NCI-H2081 (cell line): ENCODE measurements at places on chromosomes 1 and 21.

GRCh38 chr1:33903210-33903589 lies 39.3 kb downstream of the HMGB4 start:
- no peak for DNase-seq

GRCh38 chr1:200275415-200275814 lies 134.4 kb downstream of the ZNF281 start:
- no peak for DNase-seq

DNA sequence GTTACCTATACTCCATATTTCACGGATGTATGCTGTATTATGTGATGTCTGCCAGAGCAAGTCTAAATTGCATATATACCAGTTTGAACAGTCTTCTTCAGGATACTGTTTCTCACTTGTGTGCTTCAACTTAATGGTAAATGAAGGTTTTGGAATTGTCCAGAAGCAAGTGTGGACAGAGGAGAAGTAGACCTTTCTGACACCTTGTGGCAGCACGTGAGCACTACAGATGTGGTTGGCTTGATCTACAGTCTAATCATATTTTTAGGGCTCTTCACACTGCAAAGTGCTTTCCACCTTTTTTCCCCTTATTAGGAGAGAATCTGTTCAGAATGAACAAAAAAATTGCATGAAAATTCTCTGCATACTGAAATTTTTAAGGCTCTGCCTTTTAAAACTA lies 10.9 kb downstream of the MORC3 start:
- DNase-seq, result peak; percentile 42

DNA sequence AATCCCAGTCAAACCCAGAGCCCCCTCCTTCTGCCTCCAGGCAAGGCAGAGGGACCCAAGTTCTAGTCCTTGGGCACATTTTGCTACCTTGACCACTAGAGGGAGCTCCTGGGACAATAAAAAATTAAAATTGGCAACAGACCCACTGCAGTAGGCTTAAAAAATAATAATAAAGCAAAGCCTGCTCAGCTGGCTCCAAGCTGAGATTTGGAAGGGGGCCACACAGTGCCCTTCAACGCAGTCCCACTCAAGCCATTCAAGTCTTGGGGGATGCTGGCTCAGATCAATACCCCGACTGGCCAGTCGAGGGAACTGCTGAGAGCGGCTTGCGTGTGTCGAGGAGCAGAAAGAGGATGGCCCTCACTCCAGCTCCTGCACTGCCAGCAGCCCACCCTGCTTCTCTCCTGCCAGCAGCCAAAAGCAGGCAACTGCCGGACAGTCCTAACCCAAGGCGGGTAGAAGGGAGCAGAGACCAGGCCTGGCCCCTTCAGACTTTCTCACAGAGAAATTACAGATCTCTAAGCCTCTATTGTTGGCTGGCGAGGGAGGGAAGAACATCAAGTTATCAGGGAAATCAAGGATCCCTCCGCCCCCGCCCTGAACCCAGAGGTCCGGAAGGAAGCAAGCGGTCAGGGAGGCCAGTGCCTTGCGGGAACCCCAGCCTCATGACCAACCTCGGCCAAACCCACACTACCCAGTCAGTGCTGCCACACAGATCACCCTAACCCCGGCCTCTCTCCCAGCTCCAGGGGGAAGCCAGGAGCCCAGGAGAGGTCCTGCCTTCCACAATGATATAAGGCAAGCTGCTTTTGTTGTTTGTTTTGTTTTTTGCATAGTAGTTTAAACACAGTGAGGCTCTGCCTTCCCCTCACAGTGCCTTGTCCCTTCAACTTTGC lies 4.9 kb upstream of the ALDH4A1 start:
- DNase-seq, result peak; percentile 14

GRCh38 chr1:173865468-173866164 lies 2.2 kb downstream of the GAS5 start:
- no peak for DNase-seq

- no peak for DNase-seq
Observed at GRCh38 chr1:148383966-148384365, 99.1 kb downstream of the PPIAL4G start.

DNA sequence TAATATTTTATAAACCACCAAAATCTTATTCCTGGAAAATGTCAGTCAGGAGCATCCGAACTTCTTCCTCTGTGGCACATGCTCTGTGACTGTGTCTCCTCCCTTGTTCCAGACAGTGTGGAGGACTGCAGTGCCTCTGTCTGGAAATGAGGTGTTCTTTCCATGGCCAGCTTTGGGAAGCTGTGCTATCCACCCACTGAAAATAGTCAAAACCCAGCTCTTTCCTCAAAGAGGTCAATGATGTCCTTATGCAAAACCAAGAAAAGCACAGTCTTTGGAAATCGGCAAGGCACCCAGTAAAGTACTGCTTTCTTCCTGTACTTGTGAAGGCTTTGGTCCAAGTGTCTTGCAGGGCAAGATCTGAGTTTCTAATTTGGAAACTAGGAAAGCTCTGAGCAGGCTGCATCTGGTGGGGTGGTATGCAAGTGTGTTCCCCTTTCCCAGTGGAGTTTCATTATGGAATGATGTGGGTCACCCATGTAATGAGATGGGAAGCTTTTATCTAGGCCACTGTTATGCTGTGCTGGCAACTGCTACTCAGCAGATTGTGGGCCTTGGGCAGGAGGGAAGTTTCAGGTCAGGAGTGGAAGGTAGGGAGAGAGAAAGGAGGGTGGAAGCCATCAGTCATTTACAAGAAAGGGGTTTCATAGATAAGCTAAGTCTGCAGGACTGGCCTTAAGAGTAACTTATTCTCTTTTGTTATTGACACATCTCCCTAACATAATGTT lies 6.0 kb downstream of the KIAA0040 start:
- no peak for DNase-seq

- no peak for DNase-seq
Observed at GRCh38 chr1:208569181-208569580, 325.0 kb upstream of the PLXNA2 start.

DNA sequence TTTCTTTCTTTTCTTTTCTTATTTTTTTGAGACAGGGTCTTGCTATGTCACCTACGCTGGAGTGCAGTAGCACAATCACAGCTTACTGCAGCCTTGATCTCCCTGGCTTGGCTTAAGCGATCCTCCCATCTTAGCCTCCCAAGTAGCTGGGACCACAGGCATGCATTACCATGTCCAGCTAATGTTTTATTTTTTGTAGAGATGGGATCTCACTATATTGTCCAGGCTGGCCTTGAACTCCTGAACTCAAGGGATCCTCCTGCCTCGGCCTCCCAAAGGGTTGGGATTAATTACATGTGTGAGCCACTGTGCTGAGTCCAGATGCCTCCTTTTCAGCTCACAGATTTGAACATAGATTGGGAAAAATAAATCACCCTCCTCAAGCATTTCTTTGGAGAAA lies 95.7 kb downstream of the UROD start:
- no peak for DNase-seq

DNA sequence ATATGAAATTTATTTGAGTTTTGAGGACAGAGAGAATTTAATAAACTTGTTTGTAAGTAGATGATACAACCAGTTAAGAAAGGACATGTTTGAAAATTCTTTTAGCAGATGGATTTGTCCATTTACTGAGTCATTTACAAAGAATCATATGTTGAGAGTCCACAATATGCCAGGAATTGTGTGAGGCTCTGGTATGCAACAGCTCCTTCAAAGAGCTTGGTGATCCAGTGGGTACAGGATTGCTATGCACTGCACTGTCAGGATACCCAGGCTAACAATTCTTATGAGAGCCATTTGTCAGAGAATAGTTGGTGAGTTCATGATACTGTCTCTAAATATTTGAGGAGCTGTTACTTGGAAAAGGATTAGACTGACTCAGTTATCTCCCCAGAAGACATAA lies 11.0 kb downstream of the DNM3 start:
- DNase-seq, result no peak

DNA sequence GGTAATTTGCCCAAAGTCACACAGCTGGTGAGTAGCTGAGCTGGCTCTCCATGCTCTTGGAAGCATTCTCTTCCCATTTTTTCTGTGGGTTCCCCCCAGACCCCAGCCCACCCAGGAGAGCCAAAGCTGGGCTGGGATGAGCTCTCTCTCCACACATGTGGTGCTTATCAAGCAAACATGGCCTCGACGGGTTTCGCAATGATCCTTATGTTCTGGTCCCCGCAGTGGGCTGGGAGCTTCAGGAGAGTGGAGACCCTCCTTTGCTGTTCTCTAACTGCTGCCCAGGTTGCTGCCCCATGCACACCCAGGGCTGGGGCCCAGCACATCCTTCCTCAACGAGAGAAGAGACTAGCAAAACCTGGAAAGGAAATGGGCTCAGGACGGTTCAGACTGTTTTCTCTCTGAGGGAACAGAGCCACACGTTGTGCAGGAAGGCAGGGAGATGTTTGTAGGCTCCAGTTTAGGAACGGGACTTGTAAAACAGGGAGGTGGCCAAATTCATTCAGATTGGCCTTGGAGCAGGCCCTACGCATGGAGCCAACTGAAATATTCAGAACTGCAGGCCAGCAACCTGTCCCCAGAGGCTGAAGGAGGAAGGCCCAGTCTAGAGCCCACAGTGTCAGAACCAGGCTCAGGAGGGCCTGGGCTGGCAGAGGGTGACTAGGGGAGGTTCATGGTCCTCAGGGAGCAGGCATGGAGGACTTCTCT lies 27.2 kb upstream of the CSF1 start:
- DNase-seq, result no peak

GRCh38 chr1:93255222-93256079 lies 74.9 kb downstream of the CCDC18 start:
- no peak for DNase-seq

GRCh38 chr1:63967901-63968300 lies 194.1 kb downstream of the ROR1 start:
- no peak for DNase-seq

DNA sequence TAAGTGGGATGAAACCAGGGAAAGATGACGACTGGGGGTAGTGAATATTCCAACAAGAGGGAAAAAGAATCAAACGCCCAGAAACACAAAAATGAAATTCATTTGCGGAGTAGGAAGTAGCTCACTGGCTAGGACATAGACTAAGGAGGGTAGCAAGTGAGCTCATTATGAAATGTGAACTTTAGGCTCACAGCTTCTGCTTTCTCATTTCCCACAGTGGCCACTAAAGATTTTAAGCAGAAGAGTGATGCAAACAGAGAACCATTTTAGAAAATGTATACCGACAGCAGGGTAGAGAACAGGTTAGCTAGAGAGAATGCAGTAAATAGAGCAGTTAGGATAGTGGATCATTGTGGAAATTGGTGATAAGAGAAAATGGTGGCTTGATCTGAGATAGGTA lies 3.5 kb downstream of the CD48 start:
- no peak for DNase-seq

DNA sequence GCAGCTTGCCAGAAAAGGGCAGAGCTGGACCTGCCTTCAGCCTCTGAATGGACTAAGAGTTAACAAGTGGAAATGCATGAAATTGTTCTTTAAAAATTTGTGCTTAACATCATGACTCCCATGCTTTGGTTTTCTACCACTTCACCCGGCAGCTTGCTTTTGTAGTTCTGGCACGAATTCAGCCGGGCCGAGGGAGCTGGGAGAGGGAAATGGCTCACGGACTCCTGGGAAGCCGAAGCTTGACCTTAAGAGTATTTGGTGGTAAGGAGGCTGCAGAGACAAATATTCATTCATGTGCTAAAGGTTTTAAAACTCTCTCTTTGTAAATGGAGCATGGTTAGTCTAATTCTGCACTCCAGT lies 17.2 kb upstream of the GFI1 start:
- no peak for DNase-seq

DNA sequence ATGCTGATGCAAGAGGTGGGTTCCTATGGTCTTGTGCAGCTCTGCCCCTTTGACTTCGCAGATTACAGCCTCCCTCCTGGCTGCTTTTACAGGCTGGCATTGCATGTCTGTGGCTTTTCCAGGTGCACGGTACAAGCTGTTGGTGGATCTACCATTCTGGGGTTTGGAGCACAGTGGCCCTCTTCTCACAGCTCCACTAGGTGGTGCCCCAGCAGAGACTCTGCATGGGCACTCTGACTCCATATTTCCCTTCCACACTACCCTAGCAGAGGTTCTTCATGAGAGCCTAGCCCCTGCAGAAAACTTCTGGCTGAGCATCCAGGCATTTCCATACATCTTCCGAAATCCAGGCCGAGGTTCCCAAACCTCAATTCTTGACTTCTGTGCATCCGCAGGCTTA lies 989.0 kb downstream of the PLA2G4A start:
- DNase-seq, result peak; percentile 10

DNA sequence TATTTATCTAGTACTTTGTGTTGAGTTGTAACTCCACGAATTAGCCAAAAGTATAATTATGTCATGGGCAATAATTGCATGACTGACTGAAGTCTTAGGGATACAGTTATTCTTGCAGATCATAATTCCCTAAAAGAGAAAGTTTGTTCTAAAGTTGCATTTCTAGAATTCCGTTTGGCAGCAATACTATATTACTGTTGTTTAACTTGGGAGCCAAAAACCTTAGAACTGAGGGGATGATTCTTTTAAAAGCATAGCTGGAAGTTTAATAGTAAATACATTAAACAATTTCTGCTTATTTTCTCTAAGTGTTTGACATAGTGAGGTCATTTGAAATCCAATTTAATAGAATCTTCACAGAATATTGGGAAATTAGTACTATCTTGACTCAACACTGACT lies 356.4 kb upstream of the ADAMTS5 start:
- DNase-seq, result no peak

DNA sequence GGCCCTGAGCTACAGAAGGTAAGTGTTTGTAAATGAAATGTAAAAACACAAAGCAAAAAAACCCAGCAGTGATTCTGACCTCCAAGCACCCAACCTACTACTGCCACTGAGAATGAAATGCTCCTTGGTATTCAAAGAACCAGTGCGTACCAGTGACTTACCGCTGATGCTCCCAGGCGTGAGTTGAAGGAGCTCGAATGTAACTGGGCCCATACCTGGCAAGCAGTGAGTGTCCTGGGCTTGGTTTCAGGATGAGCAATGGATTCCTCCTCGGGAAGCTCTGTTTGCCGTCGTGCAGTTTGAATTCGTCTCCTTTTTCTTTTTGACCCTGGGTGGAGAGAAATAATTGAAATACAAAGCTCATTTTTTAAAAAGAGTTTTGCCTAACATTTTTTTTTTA lies 121.9 kb downstream of the ATG4C start:
- no peak for DNase-seq

DNA sequence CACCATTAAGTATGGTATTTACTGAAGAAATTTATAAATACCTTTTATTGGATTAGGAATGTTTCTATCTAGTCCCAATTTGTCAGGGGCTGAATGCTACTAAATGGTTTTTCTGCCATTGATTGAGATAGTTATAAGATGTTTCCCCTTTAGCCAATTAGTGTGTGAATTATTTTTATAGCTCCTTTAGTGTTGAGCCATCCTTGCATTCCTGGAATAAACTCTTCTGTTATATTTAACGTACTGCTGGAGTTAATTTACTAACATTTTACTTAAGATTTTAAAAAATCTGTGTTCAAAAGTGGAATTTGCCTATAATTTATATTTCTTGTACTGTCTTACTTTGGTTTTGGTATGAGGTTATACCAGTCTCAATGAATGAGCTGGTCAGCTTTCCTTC lies 25.4 kb upstream of the LRRC3 start:
- no peak for DNase-seq

DNA sequence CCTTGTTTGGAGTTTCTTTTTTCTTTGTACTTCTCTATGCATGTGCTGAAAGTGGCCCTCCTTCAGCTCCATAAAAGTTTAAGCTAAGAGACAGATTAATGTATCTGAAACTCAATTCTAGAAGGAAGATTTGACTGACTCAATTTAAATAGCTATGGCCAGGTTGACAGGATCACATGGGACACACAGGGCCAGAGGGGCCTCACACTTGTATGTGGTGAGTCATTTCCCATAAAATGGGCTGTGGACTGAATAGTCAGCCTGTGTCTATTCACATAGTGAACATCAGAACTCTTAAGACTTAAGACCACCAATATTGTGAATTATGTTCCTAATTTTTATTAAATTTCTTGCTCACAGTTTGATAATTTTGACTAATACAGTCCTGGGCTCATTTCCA lies 45.7 kb upstream of the DEPDC1 start:
- no peak for DNase-seq
